ENCODE measurements at places on chromosomes 12 and 14.

DNA sequence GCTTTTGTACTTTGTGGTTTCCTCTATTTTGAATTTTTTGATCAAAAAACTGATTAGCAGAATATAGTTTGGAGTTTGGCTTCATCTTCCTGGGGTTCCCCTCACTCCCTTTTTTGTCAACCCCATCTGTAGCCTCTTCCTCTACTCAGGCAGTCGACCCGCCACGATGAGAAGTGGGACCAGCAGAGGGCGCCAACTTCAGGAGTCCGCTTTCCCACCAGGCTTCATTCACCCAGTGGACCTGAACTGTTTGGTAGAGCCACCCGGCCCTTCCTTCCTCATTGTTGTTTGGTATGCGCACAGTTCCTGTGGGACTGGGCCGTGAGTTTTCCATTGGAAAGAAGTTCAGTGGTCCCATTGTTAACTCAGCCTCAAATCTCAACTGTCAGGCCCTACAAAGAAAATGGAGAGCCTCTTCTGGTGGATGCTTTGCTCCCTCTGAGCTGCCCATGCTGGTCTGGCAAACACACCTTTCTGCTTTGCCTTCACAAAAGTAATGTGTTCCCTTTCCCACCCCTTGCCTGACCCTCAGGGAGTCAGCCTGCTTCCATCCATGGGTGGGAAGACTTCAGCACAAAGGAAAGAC, 21.7 kb downstream of the TMBIM6 start:
- DNase-seq, result peak; percentile 18

GRCh38 chr14:104993808-104994591, 8.4 kb downstream of the CLBA1 start:
- no peak for DNase-seq

DNA sequence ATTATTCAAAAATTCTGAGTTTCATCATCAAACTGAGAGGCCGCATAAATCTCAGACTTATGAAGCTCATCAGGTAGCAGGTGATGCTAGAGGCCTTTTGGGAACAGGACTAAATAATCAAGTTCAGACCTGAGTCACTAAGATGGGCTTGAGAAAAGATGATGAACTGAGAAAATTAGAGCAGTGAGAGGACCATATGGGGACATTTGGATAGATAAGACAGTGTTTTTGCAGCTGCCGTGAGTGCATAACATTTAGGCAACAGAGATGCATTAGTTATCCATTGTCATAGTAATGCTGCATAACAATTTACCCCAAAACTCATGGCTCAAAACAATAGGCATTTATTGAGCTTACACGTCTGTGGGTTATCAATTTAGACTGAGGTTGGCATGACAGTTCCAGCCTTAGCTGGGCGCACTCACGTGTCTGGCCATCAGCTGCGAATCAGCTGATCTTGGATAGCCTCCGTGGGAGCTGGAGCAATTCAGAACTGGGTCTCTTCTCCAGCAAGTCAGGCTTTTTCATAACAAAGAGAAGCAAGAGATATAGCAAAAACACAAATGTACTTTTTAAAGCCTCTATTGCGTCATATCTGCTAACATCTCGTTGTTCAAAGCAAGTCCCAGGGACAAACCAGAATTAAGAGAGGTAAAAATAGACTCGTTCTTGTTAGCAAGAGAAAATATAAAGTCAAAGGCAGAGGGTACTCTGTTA, 72.8 kb downstream of the CAPZA3 start:
- no peak for DNase-seq

DNA sequence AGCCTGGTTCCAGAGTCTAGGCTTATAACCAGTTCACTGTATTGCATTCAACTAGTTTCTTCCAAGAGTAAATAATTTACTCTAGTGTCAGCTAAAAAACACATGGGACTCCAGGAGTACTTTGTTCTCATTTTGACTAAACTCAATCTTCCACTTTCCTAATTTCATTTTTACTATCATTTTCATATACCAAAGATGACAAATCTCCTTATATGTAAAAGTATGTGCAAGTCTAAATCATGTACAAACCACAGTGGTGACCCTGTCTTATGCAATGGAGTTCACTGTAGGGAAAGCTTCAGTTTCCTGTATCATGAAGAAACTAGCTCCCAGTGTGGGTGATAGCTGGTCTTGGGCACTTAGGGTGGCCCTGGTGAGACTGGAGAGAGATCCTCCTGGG, 151.6 kb downstream of the HELB start:
- no peak for DNase-seq

DNA sequence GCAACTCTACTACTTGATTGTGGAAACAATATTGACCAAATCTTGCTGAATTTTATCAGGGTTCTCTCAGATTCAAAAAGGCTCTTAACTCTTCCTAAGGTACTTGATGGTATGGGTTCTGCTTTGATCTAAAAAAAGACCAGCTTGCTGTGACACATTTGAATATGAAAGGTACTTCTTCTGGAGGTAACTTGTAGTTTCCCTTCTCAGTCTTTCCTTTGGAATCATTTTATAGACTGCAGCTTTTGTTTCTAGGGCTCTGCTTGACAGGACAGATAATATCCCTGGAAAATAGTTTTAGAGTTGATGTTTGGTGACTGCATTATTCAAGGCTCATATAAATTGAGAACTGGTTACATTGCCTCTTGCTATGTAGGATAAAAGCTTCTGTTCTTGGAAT, 251.9 kb downstream of the FUT8 start:
- no peak for DNase-seq

DNA sequence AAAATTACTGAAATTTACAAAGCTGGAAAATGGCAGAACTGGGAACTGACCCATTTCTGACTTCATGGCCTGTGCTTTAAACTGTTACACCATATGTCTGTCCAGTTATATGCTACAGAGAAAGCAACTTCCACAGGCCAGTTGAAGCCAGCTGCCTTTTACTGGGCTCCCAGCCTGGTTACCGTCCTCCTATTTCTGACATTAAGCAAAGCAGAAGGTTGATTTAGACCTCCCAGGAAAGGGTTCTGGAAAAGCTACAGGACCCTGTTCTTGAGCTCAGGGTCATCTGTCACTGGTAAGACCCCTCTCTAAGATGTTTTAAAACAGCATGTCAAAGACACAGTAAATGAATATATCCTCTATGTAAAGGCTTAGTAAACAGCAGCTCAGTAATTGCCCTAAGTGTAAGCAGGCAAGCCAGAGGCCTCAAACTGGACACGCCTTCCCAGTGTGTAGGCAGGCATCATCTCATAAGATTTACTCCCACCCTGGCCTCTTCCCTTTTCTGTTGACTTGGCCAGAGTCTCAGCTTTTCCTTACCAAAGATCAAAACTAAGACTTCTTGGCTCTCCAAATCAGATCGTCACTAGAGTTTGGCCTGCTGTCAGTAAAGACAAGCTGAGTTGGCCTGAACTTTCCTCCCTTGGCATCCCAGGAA, 55.4 kb upstream of the RNU6-8 start:
- DNase-seq, result no peak

DNA sequence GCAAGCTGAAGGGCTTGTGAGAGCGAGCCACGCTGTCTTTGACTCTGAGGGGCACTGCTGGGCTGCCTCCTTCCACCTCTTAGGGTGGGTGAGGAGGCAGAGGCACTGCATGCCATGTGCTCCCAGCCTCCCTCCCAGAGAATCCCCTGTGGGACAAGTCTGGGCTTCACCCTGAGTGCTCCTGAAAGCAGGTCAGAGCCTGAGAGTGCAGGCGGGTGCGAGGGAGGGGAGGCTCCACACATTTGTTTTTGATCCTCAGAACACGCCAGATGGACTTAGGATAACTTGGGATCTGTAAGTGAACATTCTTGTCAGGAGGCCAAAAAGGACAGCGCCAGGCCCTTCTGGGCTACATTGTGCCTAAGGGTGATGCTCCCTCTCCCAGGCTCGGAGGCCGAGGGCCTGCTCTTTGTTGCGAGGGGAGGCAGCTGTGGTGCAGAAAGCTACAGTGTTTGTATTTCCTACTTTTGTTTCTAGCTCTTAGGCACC, 155.4 kb downstream of the TMX1 start:
- DNase-seq, result peak; percentile 68

All from smooth muscle cell of the brain vasculature (primary cell).